Upper lobe of right lung (tissue), 1 donor: ENCODE measurements at places on chromosomes 2 and 18.

GRCh38 chr2:216618785-216619184, 14.4 kb upstream of the IGFBP2 start:
- no peak for DNase-seq

DNA sequence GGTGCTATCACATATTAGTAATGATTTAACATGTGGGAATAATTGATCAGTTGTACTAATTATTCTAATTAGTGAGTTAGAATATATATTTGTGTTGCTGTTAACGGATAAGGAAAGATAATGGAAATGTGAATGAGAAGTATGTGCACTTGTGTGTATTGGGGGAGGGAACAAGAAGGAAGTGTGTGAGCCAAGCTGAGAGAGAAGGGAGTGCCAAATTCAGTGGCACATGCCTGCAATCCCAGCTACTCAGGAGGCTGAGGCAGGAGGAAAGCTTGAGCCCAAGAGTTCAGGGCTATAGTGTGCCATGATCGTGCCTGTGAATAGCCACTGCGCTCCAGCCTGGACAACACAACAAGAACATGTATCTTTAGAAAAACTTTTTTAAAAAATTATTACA, 9.3 kb downstream of the BARD1 start:
- no peak for DNase-seq

- DNase-seq: no peak
These were observed 1362.2 kb upstream of the TMEFF2 start for GRCh38 chr2:193556766-193557470.

GRCh38 chr2:227703280-227703732, 14.5 kb downstream of the SLC19A3 start:
- DNase-seq: no peak

DNA sequence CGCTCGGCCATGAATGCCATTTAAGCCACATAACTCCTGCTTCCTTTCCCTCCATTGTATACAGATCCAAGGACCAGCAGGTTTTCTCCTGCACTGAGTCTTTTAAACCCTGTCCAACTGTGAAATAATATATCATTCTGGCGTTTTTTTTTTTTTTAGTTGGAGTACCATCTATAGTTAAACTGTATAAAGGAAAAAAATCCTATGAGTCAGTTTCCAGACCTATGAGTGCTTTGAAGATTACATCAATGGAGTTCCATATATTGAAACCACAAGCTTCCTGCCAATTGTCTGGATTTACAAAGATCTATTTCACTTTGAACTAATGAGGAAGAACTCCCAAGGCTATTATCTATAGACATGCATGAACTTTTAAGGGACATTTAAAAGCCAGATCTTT, 2.4 kb upstream of the MALT1 start:
- DNase-seq: no peak

GRCh38 chr2:102033031-102033749, 41.4 kb downstream of the IL1R2 start:
- peak; percentile 83 for DNase-seq

- no peak for DNase-seq
These were observed 1303.8 kb upstream of the NRXN1 start for GRCh38 chr2:52335727-52336126.
